Stimulated activated CD4-positive, alpha-beta T cell treated with anti-CD3 and anti-CD28 coated beads, Interleukin-4, amount 100 ng/mL, for 4 hours (primary cell): ENCODE measurements at places on chromosomes 1 and 21.
A peak's percentile ranks its signal among the peaks of the same experiment; 100 is the strongest.

- DNase-seq: no peak
These were observed 3.6 kb downstream of the STX6 start for GRCh38 chr1:181018901-181019681.

GRCh38 chr1:204455831-204456145 is 38.8 kb downstream of the PIK3C2B start:
- DNase-seq: no peak

DNA sequence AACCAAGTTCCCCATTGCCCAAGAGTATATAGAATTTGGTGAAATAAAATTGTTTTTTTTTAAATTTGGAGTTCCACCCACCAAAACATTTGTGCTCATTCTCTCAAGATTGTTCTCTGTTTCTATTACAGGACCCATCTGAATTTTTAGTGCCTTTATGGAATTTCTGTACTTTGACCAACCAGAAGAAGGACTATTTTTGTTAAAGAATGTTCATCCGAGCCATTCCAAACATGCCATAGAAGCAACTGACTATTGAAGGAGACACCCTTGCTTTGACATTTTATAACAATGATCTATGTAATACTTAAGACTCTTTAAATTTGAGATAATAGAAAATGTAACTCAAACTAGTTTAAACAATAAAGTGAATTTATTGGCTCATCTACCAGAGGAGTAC is 655.7 kb upstream of the ADAMTS5 start:
- DNase-seq: no peak

DNA sequence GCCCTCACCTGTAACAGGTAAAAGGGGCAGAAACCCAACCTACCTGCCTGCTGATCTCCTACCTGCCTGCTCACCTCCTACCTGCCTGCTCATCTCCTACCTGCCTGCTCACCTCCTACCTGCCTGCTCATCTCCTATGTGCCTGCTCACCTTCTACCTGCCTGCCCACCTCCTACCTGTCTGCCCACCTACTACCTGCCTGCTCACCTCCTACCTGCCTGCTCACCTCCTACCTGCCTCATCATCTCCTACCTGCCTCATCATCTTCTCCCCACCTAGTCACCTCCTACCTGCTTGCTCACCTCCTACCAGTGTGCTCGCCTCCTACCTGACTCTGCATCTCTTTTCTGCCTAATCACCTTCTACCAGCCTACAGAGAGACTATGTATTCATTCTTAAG is 452.9 kb downstream of the MATN1 start:
- no peak for DNase-seq

- DNase-seq: peak; percentile 22
These were observed 11.0 kb upstream of the SERBP1 start for GRCh38 chr1:67441183-67441582.

- no peak for DNase-seq
These were observed 711.7 kb upstream of the PTBP2 start for GRCh38 chr1:96009831-96010434.

- DNase-seq: no peak
These were observed 42.5 kb downstream of the PGM1 start for GRCh38 chr1:63635681-63636080.

DNA sequence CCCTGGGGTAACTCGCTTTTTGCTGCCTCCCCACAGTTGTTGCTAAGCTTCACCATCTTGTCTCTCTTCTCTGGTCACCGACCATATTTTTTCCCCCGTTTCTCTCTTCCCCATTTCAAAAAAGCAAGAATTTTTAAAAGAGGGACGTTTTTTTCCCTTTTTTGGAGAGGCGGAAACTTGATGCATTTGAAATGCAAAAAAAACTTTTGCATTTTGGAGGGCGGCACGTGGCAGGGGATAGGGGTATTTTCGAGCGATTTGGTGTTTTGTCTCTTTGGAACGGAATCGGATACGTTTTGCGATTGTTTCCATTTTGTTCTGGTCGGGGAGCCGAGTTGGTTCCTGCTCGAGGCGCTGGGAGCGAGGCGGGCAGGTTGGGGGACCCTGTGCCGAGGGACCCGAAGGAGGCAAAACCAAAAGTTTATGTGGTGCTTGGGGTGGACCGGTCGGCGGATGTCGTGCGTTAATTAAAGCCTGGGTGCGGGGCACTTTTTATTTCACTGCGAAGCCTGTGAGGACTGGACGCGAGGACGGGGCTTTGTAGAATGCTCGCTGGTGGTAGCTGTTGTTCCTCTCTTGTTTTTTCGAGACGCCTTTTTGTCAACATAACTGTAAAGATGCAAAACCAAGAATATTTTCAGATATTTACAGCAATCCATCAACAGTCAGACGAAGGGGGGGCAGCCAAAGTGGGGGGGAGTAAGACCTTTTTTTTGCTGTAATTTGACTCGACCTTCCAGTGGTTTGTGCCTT is 884 bp downstream of the H3-3A start:
- DNase-seq: peak; percentile 27

- DNase-seq: no peak
These were observed 490.5 kb upstream of the CHRM3 start for GRCh38 chr1:238895911-238896310.

DNA sequence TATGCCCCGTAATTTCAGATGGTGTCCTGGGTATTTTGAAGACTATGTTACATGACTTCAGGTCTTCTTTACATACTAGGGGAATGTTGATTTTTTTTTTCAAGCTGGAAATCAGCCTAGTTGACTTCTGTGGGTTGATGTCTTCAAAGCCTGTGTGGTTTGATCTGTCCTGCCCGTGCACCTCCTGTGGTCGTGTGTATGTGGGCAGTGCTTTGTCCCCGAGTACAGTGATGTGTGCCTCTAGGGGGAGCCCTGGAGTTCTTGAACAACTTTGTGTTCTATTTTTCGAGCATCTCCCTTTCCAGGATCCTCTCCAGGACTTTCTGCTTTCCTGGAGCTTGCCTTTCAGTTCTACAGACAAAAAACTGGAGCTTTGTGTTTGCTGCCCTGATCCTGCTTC is 28.9 kb downstream of the OBSCN start:
- DNase-seq: no peak

- DNase-seq: no peak
These were observed 129.8 kb upstream of the CACNA1E start for GRCh38 chr1:181353526-181353925.

DNA sequence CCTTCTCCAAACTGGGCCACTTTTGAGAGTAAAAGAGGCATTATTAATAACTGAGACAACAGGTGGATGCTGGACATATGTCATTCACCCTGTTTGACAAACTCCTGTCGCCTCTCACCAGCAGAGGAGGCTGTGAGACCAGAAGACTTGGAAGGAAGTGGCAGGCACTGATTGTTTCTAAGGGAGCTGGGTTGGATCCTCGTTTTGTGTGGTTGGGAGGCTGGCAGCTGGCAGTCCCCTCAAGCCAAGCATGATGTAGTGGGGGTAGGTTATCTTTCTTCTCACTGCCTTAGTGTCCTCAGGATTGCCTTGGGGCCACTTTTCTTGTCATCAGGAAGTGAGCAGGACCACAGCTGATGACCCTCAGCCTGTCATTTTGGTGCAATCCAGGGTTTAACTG is 86.5 kb upstream of the KCNJ15 start:
- DNase-seq: no peak

- DNase-seq: no peak
These were observed 15.1 kb downstream of the TRIM45 start for GRCh38 chr1:117106478-117106877.

DNA sequence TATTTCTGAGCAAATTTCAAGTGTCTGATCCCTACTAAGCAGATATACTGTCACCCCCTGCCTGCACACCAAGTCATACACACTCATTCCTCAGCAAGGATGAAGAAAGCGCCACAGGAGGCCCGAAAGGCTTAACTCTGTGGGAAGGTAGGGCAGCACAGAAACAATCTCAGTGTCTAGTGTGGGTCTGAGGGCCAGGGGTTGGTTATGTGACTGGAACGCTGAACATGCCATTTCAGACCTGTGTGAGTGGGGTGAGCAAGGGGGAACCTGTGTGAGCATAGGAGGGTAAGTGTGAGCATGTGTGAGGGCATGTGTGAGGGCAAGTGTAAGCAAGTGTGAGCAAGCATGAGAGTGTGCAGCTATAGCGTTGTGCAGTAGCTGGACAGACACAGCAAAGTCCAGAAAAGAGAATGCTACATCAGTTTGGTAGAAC is 6.2 kb downstream of the ITPKB start:
- DNase-seq: no peak

- no peak for DNase-seq
These were observed 140.0 kb downstream of the ETS2 start for GRCh38 chr21:38945545-38946245.

- DNase-seq: no peak
These were observed 16.1 kb upstream of the ATP1B1 start for GRCh38 chr1:169090308-169090899.

- DNase-seq: no peak
These were observed 131.8 kb upstream of the SGIP1 start for GRCh38 chr1:66402194-66402593.

GRCh38 chr1:32241001-32241763 is 5.8 kb upstream of the FAM167B start:
- no peak for DNase-seq

GRCh38 chr1:178342745-178343144 is 154.0 kb downstream of the CLEC20A start:
- no peak for DNase-seq

DNA sequence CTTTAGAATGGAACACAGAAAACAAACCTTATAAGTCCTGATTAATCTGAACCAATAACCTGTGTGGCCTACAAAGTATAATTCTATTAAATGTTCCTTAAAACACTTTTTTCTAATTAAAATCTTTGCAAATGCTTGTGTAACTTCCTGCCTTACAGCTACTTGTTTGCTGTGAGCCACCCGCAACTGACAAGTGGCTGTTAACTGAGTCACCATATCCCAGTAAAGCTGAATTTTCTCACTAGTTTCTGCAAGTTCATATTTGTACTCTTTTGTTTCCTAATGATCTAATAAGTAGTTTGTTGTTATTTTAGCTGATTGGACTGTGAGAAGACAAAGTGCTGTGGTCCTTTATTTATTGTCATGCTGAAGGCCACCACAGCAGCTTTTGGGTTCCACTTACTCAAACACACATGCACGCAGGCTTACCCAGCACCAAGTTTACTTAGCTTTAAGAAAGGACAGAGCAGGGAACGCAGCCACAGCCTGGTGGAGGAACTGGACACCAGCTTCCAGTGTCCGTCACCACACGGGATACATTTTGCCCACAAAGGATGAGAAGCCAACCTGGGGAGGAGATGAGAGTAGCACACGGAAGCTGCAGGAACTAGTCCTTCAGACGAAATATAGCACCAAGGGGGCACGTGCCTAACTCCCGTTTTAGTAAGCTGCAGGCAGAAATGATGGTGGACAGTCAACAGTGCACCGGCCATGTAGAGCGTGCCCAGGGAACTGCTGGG is 47.8 kb downstream of the LCA5L start:
- DNase-seq: no peak

GRCh38 chr1:52614671-52615070 is 12.5 kb downstream of the GPX7 start:
- no peak for DNase-seq

- DNase-seq: no peak
These were observed 265.5 kb upstream of the FMN2 start for GRCh38 chr1:239826211-239826610.

GRCh38 chr1:34796990-34797389 is 4.2 kb downstream of the GJA4 start:
- DNase-seq: no peak

- DNase-seq: no peak
These were observed 27.7 kb downstream of the DSTYK start for GRCh38 chr1:205183676-205184335.

DNA sequence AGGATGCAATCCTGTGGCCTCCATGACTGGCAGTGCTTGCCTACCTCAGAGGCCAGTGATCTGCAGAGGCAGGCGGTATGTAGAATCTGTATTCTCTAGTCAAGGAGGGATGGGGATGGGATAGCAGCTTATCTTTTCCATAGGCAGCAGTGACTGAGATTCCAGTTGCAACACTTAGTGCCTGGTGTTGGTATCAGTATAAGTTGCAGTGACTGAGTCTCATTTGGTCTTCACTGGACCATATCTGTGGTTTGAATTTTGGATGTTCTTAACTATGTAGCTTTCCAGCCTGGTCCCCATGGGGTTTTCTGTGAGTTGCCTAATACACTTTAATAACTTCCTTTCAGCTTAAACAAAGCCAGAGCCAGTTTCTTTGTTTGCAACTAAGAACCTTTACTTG is 16.5 kb downstream of the DYRK1A start:
- DNase-seq: no peak

DNA sequence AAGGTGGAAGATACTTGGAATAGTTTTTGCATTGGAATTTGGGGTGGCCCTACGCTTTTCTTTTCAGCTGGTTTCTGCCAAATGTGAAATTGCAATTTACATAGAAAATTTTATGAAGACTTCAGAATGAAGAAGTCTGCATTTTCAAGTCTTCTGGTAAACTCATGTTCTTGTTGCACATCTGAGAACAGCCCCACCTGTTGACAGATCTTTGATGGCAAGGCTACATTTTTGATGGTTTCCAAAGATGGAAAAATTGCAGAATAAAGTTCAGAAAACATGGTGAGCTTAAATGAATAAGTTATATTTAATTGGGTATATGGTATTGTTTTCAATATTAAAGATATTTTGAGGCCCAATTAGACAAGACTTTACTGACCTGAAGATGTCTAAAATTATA is 25.4 kb downstream of the OLFM3 start:
- DNase-seq: no peak

- no peak for DNase-seq
These were observed 17.1 kb downstream of the RC3H1 start for GRCh38 chr1:174005032-174005431.

- DNase-seq: no peak
These were observed 63.2 kb downstream of the TTC3 start for GRCh38 chr21:37136261-37136660.

- no peak for DNase-seq
These were observed 1397.2 kb downstream of the PLA2G4A start for GRCh38 chr1:188225975-188226374.

DNA sequence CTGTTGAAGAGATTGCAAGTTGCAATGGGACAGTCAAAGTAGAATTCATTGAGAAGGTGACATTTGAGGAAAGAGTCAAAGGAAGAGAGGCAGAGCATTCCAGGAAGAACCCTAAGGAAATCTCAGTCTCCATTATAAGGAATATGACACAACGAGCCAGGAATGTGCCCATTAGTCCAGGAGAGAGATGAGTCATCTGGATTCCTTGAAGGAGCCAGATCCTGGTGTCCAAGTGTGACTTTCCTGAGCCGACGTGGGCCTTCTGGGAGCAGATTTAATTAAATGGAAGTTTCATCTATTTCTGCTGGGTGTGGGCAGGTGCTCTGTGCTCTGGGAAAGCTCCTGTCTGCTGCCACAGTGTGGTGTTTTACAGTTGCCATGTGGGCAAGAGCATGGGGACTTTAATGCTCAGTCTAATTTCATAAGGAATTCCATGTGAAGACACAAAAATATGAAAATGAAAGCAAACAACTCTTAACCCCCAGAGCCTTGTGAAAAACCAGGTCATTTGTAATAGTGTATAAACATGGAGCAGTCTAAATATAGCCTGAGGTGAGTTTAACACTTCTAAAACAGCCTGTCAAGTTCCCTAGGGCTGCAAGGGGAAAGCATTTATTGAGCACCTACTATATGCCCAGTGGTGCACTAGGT is 111.4 kb upstream of the ARTN start:
- DNase-seq: no peak

GRCh38 chr1:151340870-151341754 is 5.9 kb downstream of the RFX5 start:
- peak; percentile 15 for DNase-seq

GRCh38 chr1:175525222-175525621 is 218.2 kb downstream of the TNR start:
- DNase-seq: no peak
